ENCODE measurements at places on chromosomes 1 and 21.

- ATAC-seq = no peak
These were observed 9.3 kb downstream of the RAB4A start for GRCh38 chr1:229280037-229280828.

- peak; percentile 86 for ATAC-seq
These were observed 8.6 kb downstream of the ALPL start for GRCh38 chr1:21517660-21518480.

GRCh38 chr21:35128536-35128935, 79.4 kb upstream of the RUNX1 start:
- no peak for ATAC-seq

DNA sequence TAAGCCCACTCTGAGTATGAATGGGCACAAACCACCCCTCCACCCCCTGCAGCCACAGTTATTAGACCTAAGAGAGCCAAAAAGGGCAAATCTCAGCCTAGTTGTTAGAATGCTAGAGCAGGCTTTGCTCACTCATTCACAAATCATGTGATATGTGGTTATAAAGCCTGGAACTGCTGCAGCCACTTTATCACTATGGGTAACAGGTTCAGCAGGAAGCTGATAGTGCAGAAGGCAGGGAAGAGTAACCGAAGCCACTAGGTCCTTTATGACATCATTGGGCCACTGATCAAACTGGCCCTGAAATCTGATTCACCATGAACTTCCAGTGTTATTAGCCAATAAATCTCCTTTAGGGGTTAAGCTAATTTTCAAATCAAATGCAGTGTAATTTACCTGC, 134.7 kb downstream of the GRIK1 start:
- no peak for ATAC-seq

DNA sequence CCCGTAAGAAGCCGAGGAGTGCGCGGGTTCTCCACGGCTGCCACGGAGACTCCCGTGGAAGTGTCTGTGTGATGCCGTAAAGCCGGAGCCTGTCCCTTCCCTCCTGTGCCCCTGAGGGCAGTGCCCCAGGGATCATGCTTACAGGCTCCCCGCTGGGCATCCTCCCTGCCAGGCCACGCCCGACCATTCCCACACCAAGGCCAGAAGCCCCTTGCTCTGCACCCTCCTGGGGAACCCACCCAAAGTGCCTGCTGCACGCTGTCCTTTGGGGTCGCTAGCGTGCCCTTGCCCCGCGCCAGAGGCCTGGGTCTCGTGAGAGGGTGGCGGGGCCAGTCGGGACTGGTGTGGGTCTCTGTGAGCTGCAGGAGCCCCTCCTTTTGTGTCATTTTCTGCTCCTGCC, 228.5 kb upstream of the C1orf174 start:
- peak; percentile 6 for ATAC-seq

DNA sequence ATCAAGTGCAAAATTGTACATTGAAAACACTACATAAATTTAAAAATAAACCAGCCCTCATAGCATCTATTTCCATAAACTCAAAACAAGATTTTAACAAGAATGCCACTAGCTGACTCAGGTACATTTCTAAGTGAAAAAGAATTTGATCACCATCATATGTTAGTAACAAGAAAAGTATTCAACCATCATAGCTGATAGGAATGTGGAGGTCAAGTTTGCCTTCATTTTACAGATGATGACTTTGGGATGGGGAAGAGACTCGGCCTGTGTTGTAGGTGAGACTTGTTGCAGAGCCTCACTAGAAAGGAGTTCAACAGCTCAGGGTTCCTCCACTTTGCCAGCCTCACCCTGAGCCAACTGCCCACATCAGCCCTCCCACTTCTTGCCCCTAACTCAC, 318.8 kb upstream of the FAM78B start:
- ATAC-seq = no peak
